ENCODE measurements at places on chromosomes 12 and 14.

DNA sequence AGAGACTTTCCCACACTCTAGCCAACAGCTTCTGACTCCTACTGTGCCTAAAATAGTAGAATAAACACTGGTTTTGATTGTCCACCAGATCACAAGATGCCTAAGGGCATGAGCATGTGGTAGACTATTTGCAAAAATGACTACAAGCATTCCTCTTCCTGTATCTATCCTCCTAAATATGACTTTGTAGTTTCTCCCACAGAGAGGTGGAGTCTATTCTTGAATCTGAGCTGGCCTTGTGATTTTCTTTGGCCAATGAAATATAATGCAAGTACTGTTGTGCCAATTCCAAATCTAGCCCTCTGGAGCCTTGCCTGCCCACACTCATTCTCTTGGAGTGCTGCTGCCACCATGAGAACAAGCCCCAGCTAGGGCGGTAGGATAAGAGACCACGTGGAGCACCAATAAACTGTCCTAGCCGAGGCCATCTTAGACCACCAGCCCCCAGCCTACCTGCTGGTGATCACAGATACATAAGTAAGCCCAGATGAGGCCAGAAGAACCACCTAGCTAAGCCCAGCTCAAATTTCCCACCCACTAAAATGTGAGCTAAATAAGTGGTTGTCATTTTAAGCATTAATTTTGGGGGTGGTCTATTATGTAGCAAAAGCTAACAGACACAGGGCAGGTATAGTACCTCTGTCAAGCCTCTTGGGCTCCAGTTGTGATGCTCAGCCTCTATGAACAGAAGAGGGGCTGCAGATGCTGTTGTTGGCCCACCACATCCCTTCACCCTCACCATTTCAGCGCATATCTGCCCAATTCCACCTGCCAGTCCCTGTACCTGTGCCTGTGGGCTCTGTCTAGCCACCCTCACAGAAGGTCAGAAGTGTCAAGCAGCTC, 17.9 kb downstream of the ZFP36L1 start:
- peaks cover 12% of the 10 kb centered on the region for H3K27me3 ChIP-seq
- no peak for DNase-seq
- peaks cover 41% of the 10 kb centered on the region for H3K4me1 ChIP-seq
- H3K4me3 ChIP-seq: no peak overlapping the region
- peaks cover 5% of the 10 kb centered on the region for H3K36me3 ChIP-seq

GRCh38 chr12:106066051-106066705, 72.6 kb downstream of the NUAK1 start:
- peak overlapping the region; percentile 69 for H3K27ac ChIP-seq
- peaks cover 24% of the 10 kb centered on the region for H3K4me1 ChIP-seq
- no peak for DNase-seq
- H3K36me3 ChIP-seq: peaks cover 81% of the 10 kb centered on the region

- H3K4me3 ChIP-seq: no peak overlapping the region
- H3K36me3 ChIP-seq: no peaks in the 10 kb centered on the region
Measured at GRCh38 chr12:3376779-3377455, 114.1 kb upstream of the PRMT8 start.

GRCh38 chr14:98227000-98227726, 1044.8 kb downstream of the BCL11B start:
- DNase-seq: no peak
- H3K4me1 ChIP-seq: peaks cover 20% of the 10 kb centered on the region
- no peak overlapping the region for H3K27ac ChIP-seq

DNA sequence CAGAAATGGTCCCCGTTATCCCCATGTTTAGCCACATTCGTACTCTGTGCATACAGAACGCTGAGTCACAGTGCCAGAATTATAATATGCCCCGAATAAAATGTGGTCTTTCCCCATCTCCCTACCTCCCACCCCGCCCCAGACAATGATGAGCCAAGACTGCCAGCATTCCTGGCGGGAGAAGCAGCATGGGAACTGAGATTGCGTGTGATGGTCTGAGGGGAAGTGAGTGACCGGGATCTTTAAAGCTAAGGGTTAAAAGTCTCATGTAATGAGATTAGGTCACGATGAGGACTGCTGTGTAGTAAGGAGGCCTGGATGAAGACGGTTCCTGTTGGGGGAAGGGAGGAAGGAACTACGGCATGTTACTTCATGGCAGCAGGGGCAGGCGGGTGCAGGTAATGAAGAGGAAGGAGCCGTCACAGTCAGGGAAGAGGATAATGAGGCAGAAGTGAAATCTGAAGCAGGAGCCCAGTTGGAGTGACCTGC, 243.3 kb upstream of the FKBP4 start:
- peaks cover 13% of the 10 kb centered on the region for H3K27me3 ChIP-seq
- peaks cover 33% of the 10 kb centered on the region for H3K4me1 ChIP-seq
- no peaks in the 10 kb centered on the region for H3K36me3 ChIP-seq
- DNase-seq: no peak

GRCh38 chr12:131046813-131047788, 93.4 kb downstream of the ADGRD1 start:
- no peak for DNase-seq
- peaks cover 32% of the 10 kb centered on the region for H3K27me3 ChIP-seq
- peaks cover 42% of the 10 kb centered on the region for H3K4me1 ChIP-seq
- H3K4me3 ChIP-seq: no peak overlapping the region

DNA sequence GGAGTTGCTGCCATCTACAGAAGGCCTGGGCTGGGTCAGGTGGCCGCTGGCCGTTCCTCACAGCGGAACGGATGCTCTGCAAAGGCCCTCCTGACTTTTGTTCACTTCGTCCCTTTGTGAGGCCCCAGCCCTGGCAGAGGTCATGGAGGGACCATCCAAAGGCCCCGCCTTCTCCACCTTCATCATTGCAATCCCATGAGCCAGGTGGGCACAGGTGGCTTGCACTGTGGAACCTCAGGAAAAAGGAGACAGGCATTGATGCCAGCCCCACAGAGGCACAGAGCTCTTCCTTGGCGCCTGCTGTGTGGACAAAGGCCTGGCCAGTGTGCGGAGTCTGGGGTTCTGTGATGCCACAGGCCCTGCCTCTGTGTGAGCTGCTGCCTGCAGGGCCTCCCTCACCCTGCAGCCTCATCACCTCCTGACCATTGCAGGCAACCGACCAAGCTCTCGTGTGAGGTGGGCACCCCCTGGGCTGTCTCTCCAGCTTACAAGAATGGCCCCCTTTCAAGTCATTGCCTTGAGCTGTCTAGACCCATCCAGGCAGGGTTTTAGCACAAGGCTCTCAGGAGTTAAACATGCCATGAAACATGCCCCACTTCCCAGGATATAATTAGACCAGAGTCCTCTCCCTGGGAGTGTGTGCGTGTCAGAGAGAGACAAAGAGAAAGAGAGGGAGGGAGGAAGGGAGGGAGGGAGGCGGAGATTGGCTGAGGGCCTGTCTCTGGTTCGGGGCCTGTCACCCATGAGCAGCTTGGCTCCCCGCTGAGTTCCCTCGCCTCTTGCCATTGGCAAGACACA, 19.3 kb downstream of the NFKBIA start:
- no peaks in the 10 kb centered on the region for H3K36me3 ChIP-seq
- H3K4me3 ChIP-seq: no peak overlapping the region
- peaks cover 46% of the 10 kb centered on the region for H3K4me1 ChIP-seq
- no peak for DNase-seq
- peak overlapping the region; percentile 95 for H3K27ac ChIP-seq

DNA sequence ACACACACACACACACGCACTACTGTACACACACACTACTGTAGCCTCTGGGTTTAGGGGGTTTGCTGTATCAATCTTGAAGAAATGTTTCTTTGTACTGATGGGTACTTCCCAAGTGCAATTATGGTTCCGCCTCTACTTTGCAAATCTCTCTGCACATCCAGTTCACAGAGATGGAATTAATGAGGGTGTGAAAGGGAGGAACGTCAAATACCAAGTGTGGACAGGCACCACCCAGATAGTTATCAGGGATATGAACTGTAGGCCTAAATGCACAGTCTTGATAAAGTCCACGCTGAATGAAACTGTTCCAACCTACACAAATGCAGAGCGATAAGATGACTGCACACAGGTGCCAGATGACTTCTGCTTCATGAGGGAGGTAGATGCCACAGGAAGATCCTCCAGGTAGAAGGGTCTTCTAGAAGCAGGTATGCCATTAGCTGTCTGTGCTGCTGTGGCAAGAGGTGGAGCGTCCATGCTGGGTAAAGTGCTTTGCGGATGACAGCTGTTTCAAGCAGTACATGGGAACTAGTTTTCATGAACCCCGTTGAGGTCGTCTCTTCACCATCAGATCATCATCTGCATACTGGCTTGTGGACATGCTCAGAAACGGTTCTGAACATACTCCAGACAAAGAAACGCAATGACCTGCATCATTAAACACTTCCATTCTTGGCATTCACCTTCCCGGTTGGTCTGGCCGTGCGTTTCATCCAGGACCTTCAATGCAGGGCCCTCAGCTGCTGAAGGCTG, 314.3 kb upstream of the RTL1 start:
- H3K4me3 ChIP-seq: no peak overlapping the region
- peaks cover 12% of the 10 kb centered on the region for H3K27me3 ChIP-seq
- H3K4me1 ChIP-seq: peaks cover 7% of the 10 kb centered on the region

DNA sequence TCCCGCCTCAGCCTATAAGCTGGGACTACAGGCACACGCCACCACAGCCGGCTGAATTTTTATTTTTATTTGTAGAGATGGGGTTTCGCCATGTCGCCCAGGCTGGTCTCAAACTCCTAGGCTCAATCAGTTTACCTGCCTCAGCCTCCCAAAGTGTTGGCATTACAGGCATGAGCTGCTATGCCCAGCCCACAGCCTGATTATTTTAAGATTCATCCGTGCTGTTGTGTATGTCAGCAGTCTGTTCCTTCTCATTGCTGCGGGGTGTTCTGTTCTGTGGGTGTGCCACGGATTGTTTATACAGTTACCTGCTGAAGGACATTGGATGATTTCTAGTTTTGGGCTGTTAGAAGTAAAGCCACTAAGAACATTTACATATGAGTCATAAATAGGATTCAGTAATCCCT, 9.6 kb upstream of the EP400 start:
- DNase-seq: no peak
- H3K36me3 ChIP-seq: peaks cover 63% of the 10 kb centered on the region
- no peak overlapping the region for H3K4me3 ChIP-seq
- H3K27me3 ChIP-seq: no peaks in the 10 kb centered on the region
- peak overlapping the region; percentile 84 for H3K27ac ChIP-seq
- H3K4me1 ChIP-seq: no peaks in the 10 kb centered on the region

GRCh38 chr14:68937471-68938270, 41.4 kb downstream of the ACTN1 start:
- H3K36me3 ChIP-seq: no peaks in the 10 kb centered on the region
- H3K4me1 ChIP-seq: peaks cover 57% of the 10 kb centered on the region
- no peak overlapping the region for H3K4me3 ChIP-seq
- DNase-seq: no peak

DNA sequence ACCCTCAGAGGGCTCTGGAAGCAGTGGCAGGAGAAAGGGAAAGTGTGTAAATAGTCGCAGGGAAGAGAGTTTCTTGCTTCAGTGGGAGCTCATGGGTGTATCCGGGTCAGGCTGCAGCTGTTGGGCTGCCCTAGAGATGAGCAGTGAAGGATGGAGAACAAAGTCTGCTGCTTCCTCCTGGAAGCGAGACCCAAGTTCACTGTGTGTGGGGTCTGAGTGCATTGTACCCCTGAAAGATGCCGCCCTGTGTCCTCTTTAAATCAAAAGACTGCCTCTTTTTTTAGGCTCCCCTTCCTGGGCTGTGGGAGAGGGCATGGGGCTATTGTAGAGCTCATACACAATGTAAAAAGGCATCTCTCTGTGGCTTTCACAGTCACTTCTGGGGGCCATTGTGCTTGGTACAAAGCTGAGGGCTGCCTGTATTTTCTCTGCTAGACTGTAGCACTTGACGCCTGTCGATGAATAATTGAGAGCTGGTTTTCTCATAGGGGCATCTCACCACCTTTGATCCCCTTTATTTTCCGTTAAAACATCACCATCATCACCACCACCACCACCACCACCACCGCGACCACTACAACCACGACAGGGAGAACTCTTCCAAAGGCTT, 16.7 kb downstream of the CHST11 start:
- DNase-seq: no peak
- H3K27ac ChIP-seq: no peak overlapping the region
- H3K4me1 ChIP-seq: peaks cover 19% of the 10 kb centered on the region
- peaks cover 19% of the 10 kb centered on the region for H3K36me3 ChIP-seq

DNA sequence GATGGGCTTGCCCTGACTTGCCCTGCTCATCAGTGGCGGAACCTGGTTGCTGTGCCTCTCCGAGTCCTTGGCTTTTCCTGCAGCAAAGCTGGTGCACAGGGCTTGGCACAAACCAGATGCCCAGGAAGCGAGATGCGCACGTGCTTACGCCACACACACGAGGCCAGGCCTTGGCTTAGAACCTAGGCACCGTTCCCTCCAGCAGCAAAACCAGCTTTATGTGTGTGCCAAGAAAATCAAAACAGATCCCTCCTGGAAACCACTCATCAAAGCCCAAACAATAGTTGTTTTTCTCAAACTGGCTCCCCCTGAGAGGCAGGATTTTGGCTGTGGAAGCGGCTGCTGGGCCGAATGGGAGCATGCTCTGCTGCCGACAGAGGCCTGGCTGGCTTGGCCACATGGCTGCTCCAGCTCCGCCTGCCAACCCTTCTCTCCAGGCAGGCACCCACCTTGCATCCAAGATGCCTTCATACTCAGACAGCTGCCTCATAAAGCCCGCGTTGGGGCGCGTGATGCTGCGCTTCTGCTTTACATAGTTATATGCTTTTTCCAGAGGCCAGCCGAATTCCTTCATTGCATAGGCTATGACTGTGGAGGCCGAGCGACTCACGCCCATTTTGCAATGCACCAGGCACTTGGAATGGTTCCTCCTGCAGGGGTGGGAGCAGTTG, 58.7 kb downstream of the SSH1 start:
- peaks cover 47% of the 10 kb centered on the region for H3K4me1 ChIP-seq
- peaks cover 54% of the 10 kb centered on the region for H3K36me3 ChIP-seq
- no peak overlapping the region for H3K27ac ChIP-seq
- H3K4me3 ChIP-seq: no peak overlapping the region
- H3K27me3 ChIP-seq: no peaks in the 10 kb centered on the region

- peaks cover 8% of the 10 kb centered on the region for H3K36me3 ChIP-seq
- H3K27me3 ChIP-seq: no peaks in the 10 kb centered on the region
- peak overlapping the region; percentile 80 for H3K4me3 ChIP-seq
- no peak for DNase-seq
Measured at GRCh38 chr12:32139064-32139421, 32.4 kb downstream of the BICD1 start.

DNA sequence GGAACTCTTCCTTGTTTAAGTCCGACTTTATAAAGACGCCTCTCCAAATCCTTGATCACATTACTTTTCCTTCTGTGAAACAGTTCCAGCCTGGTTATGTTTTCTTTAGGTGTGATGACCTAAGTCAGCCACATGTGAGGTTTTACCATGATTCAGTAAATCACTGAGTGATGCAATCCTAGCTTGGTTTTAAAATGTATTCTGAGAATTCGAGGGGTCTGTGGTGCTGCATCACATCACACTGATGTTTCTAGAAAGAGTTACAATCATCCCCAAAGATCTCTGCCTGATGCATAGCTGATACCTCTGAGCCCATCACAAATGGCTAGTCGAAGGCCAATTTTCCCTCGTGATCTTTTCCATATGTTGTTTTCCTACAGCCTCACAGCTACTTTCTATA, 152.7 kb downstream of the ANO2 start:
- H3K36me3 ChIP-seq: no peaks in the 10 kb centered on the region
- H3K4me3 ChIP-seq: no peak overlapping the region
- H3K27me3 ChIP-seq: peaks cover 28% of the 10 kb centered on the region
- peaks cover 31% of the 10 kb centered on the region for H3K4me1 ChIP-seq
- DNase-seq: no peak
- H3K27ac ChIP-seq: no peak overlapping the region

- no peaks in the 10 kb centered on the region for H3K4me1 ChIP-seq
- H3K27me3 ChIP-seq: no peaks in the 10 kb centered on the region
- peaks cover 33% of the 10 kb centered on the region for H3K36me3 ChIP-seq
- no peak overlapping the region for H3K4me3 ChIP-seq
Measured at GRCh38 chr12:22684140-22685118, 59.5 kb downstream of the ETNK1 start.

- no peak overlapping the region for H3K27ac ChIP-seq
- H3K36me3 ChIP-seq: peaks cover 4% of the 10 kb centered on the region
- H3K4me3 ChIP-seq: no peak overlapping the region
- no peak for DNase-seq
- peaks cover 58% of the 10 kb centered on the region for H3K4me1 ChIP-seq
- peaks cover 3% of the 10 kb centered on the region for H3K27me3 ChIP-seq
Measured at GRCh38 chr14:89270439-89271227, 146.4 kb downstream of the FOXN3 start.

All from nephron progenitor cell (in vitro differentiated cells).